ENCODE measurements at places on chromosomes 7 and 10.

DNA sequence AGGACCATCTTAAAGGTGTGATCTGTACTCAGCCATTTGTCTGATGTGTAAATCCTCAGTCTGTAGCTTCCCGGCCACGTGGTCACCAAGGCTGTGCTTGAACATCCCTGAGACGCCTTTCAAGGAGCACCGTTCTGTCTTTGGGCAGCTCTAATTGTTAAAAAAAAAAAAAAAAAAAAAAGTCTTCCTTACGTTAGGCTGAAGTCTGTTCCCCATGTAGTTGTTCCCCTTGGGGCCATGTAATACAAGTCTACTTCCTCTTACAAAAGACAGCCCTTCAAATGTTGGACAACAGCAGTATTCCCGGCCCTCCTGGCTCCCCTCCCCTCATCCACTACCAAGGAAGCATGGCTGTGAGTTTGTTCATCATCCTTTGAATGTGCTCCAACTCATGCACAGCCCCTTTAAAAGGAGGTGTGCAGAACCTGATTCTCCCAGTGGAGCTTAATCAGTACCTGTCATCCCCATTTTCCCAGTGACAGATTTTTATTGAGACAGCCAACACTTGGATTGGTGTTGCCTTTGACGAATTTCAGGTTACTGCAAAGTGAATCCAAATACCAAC lies 392.2 kb upstream of the GALNT17 start:
- no peak for DNase-seq

DNA sequence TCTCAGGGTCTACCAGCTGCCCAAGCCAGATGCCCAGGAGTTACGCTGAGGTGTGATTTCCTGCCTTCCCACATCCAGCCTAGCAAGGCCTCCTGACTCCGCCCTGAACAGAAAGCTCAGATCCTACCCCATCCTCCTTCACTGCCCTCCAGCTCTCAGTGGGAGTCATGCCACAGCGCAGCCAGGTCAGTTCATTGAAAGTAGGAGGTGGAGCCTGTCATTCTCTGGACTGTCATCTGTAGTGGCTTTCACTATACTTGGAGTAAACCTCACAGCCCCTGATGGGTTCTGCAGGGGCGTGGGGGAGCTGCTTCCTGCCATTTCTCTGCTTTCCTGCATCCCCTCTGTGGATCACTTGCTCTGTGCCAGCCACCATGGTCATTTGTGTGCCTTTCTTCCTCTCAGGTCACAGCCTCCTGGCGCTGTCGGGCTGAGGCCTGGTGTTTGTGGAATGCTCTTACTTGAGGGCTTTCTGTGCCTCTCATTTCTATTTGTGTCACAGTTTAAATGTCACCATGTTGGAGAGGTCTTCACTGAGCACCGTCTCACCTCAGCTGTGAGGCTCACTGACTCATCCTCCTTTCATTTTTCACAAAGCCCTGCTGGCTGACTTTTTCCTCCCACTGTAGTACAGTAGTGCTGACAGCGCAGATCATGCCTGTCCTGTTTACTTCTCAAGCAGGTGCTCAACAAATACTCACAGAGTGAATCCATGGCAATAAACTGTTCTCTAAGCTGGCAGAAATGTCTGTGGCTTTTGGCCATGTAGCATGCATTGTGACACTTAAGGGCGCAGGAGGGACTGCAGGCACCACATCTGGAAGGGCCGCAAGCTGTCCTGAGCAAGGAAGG lies 61.0 kb upstream of the TMEM248 start:
- no peak for DNase-seq

- no peak for DNase-seq
Observed at GRCh38 chr10:48623607-48624132, 18.8 kb upstream of the ARHGAP22 start.

GRCh38 chr10:50336140-50336539 lies 84.8 kb upstream of the ASAH2 start:
- no peak for DNase-seq

DNA sequence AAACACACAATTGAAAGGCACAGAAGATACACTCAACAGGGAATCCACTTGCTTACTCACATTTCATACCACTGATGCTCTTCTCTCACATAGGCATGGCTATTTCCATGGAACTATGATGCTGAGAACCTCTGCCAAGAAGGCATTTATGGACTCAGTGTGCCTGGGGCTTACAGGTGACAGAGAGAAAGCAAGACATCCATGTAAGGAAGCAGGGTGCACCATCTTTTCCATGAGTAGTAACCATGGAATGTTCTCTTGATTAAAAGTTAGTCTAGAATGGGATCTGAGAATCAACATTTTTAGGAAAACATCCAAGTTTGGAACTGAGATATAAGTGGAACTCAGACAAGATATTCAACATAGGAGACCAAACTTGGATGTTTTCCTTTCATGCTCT lies 52.5 kb upstream of the MACC1 start:
- no peak for DNase-seq

DNA sequence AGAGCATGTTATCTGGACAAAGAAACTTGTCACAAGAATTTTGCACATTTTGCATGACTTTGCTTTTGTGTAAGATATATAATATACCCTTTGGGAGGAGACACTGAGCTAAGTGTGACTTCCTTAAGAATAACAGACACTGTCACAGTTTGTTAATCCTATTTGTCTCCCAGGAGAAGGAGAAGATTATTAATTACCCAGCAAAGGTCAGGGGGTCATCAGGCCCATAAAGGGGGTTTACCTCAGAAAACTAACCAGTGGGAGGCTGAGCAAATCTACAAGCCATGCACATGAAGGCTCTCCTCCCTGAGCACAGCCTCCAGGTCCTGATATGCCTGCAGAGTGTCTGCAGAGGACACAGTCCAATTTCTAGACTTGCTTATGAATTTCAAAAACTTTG lies 10.1 kb upstream of the MET start:
- DNase-seq = no peak

- DNase-seq = no peak
Observed at GRCh38 chr10:117135480-117136140, 2.5 kb downstream of the VAX1 start.

DNA sequence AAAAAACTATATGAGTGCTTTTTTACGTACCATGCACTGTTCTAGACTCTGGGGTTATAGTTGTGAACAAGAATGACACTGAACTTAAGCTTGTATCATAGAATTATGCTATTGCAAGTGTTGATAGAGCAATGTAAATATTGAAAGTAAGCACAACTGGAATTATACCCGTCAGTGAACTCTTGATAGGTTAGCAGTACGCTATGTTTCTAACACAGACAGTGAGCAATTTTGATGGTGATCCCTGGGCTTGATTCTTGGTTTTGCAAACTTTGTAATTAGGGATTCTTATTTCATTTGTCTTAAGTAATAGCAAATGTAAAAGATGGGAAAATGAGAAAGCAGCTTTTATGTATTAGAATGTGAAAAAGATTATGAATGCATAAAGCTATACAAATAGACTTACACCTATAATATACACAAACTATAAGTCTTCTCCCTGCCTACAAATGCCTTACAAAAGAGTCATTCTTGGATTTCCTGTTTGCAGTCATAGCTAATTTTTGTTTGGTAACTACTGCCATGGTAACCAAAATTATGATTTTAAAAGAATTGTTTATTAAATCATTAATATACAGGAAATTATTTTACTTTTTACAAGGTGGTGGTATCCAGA lies 6.7 kb downstream of the TES start:
- no peak for DNase-seq

GRCh38 chr10:21525367-21526187 lies at the start of gene SKIDA1:
SKIDA1 (minus strand) TSS chr10:21525682; CDS start chr10:21517822, 7,860 bp downstream.
- DNase-seq = peak; percentile 84

DNA sequence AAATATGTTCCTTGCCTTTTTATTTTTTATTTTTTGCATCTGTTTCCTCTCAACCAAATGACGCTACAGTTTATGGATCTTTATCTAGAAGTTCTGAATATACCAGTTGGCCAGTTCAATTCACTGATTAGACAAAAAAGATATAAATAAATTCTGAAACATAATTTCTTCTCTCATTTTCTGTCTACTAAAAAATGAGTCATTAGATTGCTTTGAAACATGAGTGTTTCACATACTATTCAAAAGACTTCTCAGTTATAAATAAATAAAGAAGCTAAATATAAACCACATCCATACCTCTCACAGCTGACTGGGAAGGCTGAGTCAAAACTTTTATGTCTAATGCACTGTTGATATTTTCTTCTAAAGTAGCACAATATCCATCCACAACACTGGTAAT lies 97.6 kb upstream of the GPR22 start:
- DNase-seq = no peak

DNA sequence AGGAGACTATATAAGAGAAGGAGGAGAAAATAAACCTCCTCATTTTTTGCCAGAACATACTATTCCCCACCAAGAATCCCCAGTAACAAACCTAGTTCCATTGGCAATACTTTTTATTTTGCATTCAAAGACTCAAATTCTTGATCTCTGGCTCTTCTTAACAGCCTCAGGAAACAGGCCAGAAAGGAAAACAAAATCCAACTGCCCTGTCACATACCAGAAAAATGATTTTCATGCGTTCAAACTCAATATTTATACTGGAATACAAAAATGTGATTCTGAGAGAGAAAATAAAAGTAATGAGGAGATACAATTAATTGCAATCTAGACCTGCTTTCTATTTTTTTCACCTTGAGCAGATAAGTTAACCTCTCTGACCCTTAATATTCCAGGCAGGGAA lies 435.9 kb upstream of the AUTS2 start:
- DNase-seq = no peak

DNA sequence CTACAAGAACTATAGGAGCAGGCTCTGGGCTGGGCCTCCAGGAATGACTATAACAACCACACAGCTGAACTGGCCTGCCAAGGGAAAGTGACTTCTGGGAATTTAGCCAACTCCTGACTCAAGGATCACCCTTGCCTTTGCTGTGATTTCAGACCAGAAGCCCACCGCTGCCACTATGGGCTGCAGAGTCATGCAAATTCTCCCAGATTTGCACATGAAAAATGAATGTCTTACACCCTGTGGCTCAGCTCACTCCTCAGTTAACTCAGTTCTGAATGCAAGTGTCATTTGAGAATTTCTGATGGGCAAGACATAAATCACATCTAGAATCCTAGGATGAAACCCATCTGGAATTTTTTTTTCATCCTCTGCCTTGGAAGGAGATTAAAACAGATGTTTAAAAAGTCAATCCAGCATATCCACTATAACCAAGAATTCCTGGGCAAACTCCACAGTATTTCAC lies 186.5 kb upstream of the BET1 start:
- DNase-seq = peak; percentile 61

- DNase-seq = no peak
Observed at GRCh38 chr7:103894656-103895596, 94.5 kb downstream of the RELN start.

- no peak for DNase-seq
Observed at GRCh38 chr7:46452561-46453135, 531.6 kb upstream of the IGFBP3 start.

- no peak for DNase-seq
Observed at GRCh38 chr10:61071580-61071979, 127.6 kb upstream of the RHOBTB1 start.

DNA sequence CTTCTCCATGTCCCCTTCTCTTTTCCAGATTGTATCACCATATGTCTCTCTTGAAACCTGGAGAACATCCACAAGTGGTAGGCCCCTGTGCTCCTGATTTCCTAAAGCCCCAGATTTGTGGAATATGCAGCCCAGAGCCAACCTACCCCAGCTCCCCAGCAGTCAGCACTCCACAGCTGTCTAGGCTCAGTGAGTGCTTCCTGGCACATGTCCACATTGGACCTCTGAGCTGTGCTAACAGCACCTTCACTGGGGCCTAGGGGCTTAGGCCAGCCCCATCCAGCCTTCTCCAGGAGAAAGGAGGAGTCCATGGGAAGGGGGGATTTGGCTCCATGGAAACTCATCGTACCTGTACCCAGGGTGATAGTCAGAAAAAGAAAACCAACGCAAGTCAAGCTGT lies 192.7 kb downstream of the FGFR2 start:
- DNase-seq = no peak

GRCh38 chr10:60803433-60803832 lies 25.2 kb downstream of the CDK1 start:
- DNase-seq = no peak

- no peak for DNase-seq
Observed at GRCh38 chr10:14748441-14748840, 26.3 kb downstream of the FAM107B start.

DNA sequence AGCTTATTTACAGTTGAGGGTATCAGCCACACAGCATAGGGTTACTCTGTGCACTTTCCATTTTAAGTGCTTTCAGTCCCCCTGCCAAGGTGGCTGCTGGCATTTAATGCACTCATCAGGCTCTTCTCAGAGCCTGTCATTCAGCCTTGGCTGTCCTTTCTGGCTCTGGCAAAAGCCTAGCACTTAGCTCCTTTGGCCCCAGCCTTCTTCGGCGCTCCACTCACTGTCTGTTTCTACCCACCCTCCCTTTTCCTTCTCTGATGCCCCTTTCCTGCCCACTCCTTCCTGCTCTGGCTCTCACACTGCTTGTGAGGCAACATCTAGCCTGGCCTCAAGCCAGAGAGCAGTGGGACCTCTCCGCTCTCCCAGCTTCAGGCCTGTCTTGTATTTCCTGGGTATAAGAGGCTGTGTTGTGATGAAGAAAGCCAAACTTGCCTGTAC lies 60.2 kb downstream of the WIPF3 start:
- DNase-seq = no peak

- no peak for DNase-seq
Observed at GRCh38 chr7:16028103-16028502, 341.6 kb upstream of the MEOX2 start.

- no peak for DNase-seq
Observed at GRCh38 chr7:158016180-158017097, 571.2 kb downstream of the PTPRN2 start.

DNA sequence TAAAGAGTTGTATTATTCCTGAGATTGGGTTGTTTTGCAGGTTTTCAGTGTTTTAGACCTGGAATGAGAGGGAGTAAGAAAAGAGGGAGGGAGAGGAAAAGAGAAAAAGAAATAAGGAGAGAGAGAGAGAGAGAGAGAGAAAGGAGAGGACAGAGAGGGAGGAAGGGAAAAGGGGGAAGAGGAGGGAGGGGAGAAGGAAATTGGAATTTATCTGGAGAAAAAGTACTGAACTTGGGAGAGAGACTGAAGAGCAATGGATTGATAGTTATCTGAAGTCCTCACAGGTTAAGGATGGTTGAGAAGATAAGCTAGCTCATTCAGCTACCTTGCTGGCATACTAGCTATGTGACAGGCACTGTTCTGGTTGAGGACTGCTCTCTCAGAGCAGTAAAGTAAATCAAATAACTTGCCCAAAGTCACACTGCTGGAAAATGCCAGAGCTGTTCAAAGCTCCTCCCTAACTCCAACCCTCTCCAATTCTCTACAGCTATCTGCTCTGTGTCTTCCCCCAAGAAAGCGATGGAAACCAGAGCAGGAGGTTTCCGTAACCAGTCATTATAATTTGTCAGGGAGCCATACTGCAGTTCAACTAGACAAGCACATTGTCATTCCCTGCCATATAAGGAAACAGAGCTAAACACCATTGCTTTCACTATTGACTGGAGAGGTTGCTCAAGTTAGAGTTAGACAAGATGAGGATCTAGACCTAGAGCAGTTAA lies 10.7 kb downstream of the CALD1 start:
- DNase-seq = no peak

DNA sequence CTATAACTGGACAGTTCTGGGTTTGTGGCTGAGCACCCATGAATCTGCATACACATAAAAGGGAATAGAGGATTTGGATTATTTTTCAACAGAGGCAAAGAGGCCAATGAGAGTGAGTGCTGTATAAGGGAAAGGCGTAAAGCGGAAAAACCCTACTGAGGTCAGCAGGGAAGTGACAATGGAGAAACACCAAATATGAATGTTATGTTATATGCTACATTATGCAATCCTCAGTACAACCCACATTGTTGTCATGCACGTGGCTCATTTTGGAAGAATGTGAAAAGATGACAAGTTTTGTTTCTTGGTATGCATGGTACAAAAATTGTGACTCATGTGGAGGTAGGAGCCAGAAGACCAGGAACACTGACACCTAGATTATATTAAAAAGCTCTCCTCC lies 113.6 kb upstream of the AMPH start:
- DNase-seq = no peak
